ENCODE measurements at places on chromosomes 12 and 14. TPM values are rescaled to one million over a fixed set of nuclear protein-coding genes. Genes with fewer than 3 reads are reported as not detected.

DNA sequence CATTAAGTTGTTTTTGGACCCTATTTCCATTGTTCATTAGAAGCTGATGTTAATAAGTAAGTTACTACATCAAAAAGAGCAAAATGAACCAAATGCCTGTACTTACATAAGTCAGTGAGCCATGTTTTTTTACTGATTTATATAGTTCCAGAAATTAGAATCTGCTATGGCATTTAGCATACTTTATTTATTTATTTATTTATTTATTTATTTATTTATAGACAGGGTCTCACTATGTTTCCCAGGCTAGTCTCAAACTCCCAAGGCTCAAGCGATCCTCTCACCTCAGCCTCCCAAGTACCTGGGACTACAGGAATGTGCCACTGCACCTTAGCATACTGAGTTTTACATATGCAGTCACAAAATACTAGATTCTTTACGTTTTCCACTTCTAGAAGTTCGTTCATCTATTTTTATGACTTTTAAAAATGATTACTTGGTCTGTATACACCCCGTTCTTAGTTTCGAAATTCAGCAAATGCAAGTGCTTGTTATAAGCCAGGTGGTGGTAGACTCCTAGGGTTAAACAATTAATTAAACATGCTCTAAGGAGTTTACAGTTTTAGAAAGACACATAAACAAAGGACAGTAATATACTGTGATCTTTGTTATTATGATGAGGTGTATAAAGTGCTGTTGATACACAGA, 69.8 kb downstream of the SCFD1 start:
- no peak for DNase-seq

- no peak for DNase-seq
Observed at GRCh38 chr12:90991952-90992465, 12.8 kb downstream of the EPYC start.

- no peak for DNase-seq
Observed at GRCh38 chr14:93430315-93431035, at the start of gene UNC79. Gene UNC79 (plus strand): TSS chr14:93430939. CDS start chr14:93431030, 91 bp downstream.

GRCh38 chr12:103728323-103728722, 112.7 kb downstream of the NT5DC3 start:
- DNase-seq, result no peak

DNA sequence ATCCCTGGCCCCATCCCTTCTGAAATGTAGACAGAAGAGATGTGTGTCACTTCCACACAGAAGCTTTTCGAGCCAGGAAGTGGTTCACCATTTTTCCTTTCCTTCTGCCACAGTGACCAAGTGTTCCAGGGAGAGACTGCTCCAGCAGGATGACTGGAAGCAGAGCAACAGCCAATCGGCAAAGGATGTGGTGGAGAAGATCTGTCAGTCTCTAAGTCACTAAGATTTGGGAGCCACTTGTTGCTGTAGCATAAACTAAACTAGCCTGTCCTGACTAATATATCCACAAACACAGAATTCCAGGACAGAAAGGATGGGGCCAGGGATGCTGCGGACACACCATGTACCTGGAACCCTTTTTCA, 42.9 kb downstream of the DUSP6 start:
- peak; percentile 11 for DNase-seq

DNA sequence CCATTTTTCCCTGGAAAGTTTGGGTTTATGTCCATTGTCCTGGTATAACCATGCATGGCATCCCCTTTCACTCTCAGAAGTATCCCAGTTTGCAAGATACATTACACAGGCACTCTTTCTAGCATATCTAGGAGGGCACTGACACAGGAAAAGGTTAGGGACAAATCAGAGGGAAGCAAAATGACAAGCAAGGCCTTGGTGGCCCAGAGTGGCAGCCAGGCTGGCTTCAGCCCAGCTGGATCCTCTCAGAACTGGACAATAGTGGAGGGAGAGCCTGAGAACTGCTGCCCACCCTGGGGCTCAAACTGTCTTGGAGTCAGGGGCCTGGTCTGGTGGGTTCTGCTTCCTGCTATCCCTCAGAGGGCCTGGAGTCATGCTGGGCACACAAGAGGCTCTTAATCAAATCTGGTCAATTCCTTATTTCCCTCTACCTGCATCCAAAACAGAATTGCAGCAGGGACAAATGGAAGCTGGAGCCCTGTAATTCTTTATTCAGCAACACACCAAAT, 2.6 kb downstream of the VDR start:
- DNase-seq, result no peak

- DNase-seq, result peak; percentile 11
Observed at GRCh38 chr12:78392918-78393317, 471.7 kb upstream of the SYT1 start.

DNA sequence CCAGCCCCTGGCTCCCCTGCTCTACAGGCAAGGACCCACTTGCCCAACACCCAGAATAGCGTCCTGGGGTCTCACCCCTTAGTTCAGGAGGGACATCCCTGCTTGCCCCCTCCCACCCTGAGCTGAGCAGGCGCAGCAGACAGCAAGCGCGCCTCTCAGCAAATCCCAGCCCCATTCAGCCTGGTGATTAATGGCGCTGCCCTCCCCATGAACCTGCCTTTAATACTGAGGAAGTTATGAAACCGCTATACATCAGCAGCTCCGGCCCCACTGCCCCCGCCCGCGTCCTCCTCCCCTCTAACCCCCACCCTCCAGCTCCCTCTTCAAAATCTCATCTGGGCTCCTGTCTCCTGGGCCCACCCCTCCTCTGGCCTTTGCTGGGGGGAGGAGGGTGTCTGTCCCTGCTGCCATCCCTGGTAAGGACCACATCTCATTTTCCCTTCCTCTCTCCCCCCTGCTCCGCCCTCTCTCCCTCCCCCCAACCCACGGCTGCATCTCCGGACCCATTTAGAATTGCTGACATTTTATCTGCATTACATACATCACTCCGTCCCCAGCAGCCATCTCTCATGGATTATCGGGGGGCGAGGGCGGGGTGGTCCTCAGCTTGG, 7.1 kb upstream of the SMUG1 start:
- DNase-seq, result peak; percentile 65

GRCh38 chr12:53014709-53015108, 8.5 kb downstream of the EIF4B start:
- no peak for DNase-seq

DNA sequence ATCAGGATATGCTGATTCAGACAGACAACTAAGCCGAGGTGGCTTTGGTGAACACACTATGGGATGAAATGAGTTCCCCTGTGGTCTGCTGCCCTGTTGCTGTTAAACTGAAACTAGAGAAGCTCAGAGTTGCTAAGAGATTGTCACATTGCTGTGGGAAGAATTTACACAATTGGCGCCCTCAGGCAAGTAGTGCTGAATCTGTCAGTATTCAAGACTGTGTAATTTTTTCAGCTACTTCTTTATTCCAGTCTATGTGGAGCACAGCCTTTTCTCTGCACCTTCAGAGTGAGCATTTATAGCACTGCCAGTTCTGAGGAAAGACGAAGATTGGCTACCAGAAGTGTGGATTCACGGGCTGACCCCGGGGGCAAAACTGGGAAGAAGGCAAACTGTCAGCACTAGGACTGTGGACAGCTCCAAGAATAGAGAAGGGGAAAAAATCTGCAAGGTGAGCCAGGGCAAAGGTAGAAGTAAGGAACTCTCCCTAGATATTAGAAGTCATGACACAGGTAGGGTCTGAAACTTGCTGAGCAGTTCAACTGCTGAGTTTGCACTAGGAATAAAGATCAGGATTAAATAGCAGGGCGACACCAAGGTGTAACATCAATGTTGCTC, 218.8 kb upstream of the TMPO start:
- DNase-seq, result no peak

GRCh38 chr14:96233661-96234060, 22.3 kb upstream of the BDKRB1 start:
- DNase-seq, result no peak

DNA sequence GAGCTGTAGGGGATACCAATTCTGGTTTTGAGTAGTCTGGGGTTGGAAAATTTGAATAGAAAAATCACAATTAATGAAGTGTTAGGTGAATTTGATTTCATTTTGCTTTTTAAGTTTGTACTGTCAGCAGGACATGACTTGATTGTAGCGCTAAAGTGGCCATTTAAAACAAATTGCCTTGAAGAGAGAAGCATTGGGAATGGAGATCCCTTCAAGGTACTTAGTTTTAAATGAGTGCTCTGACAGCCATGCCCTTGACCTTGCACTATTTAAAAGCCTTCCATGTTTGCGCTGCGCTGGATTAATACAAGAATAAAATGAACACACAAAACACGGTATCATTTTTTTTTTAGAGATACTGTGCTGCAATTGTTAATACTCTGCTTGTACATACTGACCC, 345.9 kb downstream of the NAV3 start:
- DNase-seq, result no peak

- DNase-seq, result no peak
Observed at GRCh38 chr12:91384366-91384765, 201.7 kb upstream of the DCN start.

Gene APOLD1
- total RNA-seq, result 3.3 TPM

Gene KLRB1
- total RNA-seq, result not detected

Gene KCNJ8
- total RNA-seq, result not detected

Gene PLEKHG7
- total RNA-seq, result not detected

Gene TSPAN11
- not detected for total RNA-seq

Gene CD69
- total RNA-seq, result not detected

Gene GNG2
- total RNA-seq, result 8.5 TPM

Gene WSB2
- 117 TPM for total RNA-seq

Gene MYBPC1
- total RNA-seq, result not detected

Gene L3HYPDH
- total RNA-seq, result 28.1 TPM

Measured in A172 (cell line).